ENCODE measurements at places on chromosomes 12 and 14.

DNA sequence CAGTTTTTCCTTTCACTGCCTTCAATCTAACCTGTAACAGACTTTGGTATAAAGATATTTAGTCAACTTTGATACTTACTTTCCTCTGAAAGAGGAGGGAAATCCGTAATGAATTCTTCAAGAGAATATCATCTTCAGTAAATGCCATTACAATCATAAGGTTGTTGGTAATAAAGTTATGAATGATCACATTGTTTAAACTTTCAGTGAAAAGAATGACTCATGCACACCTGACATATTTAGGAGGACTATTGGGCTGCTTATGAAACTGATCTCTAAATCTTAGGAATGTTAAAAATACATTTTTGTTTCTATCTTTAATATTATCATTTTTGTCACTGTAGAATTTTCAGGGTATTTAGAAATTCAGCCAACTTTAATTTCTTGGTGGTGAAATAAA is 474.7 kb downstream of the SLC16A7 start:
- DNase-seq = no peak

DNA sequence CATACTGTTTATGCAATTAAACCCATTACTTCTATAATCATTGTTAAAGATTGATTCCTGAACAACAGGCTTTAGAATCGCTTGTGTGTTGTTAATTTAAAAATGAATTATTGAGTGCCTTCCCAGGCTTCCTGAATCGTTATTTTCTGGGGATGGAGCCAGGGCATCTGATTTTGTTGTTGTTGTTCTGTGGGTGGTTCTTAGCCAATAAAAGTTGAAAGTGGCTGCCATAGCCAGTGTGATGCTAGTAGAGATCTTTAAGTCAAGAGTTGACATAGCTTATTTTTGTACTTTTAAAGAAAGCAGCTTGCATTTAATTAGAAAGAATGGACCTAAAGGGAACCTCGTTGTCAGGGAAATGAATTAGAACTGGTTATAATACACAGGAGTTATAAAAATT is 6.4 kb downstream of the GOLGA5 start:
- DNase-seq = no peak

DNA sequence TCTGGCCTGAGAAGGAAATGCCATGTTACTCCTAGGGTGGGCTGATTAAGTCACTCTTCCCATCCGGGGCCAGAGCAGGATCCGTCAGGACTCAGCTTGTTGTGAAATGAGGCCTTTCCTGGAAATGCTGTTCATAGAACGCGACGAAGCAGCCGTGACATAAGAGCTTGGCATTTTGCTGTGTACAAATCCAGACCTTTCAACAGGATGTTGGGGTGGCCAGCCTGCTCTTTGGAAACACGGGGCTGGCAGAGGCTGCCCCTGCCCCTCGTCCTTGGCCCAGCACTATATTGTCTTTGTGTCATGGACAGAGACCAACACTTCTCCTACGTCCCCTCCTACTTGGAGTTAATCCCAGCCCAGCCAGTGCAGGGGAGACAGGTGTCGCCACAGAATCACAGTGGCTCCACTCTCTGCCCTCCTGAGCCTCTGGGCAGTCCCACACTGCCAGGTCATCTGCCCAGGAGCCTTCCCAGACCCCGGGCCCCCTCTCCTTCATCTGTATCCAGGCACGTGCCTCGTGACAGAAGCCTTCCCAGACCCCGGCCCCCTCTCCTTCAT is 18.6 kb upstream of the EIF5 start:
- DNase-seq = no peak

GRCh38 chr12:84607170-84607819 is 305.3 kb downstream of the SLC6A15 start:
- DNase-seq = no peak

DNA sequence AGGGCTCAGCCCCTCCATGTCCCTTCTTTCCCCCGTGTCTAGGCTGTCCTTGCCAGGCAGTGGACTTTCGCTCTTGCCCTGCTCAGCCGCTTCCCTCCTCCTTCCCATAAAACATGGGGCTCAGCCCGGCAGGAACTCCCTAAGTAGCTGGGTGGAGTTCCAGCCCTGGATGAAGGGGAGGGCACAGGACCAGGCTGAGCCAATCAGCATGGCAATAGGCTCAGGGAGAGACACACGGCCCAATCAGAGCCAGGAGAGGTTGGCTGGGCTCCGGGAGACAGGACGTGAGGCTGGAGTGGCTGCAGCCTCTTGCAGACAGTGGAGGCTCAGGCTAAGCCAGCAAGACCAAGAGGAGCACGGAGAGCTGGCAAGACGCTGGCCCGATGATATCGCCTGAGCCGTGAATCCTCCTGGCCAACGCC is 54.3 kb downstream of the GALNT9 start:
- DNase-seq = no peak

DNA sequence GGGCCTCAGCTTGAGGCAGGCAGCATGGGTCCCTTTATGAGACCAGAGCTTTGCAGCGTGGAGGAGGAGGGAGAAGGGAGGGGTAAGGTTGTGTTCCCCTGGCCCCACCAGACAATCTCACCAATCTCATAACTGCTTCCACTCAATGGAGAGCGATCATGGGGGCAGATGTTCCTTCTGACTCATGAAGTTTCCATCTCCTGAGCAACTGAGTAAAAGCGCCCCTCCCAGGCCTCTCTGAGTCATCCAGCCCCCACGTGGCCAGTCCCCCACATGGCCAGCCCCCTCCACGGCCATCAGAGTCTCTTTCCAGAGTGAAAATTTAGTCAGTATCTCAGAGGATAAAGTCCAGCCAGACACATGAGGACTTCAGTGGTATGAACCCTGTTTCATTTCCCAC is 39.2 kb upstream of the PLXNC1 start:
- DNase-seq = no peak

DNA sequence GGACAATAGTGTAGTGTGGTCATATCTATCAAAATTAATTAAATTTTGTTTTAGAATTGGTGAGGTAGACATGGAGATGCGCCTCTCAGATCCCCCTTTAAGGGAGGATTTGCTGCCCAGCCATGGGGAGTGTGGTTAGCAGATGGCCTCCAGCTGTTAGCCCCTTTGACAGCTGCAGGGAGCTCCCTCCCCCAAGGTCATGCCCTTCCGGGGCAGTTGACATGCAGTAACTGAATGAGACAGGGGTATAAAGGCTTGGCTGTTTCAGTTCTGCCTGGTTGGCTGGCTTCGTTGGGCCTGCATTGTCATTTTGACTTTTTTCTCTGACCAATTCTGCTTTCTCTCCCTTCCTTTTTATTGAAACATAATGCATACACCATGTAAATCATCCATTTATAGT is 291.5 kb upstream of the SRRM4 start:
- no peak for DNase-seq

- DNase-seq = no peak
Measured at GRCh38 chr12:3974883-3975282, 101.7 kb upstream of the PARP11 start.

- DNase-seq = no peak
Measured at GRCh38 chr12:132170637-132171292, 26.5 kb downstream of the NOC4L start.

GRCh38 chr14:58864751-58865513 is 227.2 kb downstream of the DACT1 start:
- no peak for DNase-seq

DNA sequence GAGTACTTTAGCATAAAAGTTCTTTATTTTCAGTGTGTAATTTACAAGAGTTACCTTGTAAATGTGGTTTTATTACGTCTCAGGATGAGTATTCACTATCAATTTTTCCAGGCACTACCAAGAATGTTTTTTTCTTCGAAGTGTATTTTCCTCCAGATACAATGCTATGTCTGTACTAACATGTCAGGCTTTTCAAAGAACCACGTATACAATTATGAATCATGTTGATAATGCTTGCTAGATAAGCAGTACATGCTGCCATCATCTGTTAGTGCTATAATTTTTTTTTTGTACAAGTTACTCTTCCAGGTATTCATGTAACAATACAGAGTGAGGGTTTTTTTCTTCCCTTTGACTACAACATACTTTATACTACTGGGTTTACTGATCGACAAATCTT is 5.6 kb upstream of the KANSL2 start:
- DNase-seq = no peak

DNA sequence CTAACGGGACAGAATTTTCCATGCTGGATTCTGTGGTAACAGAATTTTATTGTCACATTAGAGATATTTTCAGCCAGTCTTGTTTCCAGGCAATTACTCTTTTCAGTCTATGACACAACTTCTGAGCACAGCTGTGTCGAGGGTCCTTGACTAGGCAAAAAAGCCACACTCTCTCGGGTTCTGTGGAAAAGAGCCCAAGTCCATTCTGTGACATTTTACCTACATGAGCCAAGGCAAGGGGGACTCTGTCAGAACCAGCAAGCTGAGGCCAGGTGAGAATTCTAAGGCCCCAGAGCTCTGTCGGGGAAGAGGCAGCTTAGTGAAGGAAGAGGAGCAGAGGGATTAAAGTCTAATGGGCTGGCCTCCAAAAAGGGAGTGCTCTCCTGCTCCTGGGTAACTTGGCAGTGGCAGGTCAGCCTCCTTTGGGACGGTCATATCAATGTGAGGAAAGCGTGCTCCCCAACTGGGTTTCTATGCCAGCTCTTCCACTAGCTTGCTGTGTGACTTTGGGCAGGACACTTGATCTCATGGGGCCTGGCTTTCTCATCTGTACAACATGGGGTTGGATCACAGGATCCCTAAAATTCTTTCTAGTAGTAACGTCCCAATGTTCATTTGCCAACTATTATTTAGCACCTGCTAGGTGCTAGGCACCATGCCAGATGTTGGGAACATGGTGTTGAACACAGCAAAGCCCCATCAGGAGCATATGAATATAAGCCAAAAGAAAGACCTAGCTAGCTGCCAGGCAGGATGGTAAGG is 16.0 kb upstream of the RIC8B start:
- DNase-seq = no peak

- DNase-seq = no peak
Measured at GRCh38 chr14:29608861-29609260, 318.8 kb downstream of the PRKD1 start.

- DNase-seq = no peak
Measured at GRCh38 chr12:53255996-53256395, 12.1 kb upstream of the ESPL1 start.

DNA sequence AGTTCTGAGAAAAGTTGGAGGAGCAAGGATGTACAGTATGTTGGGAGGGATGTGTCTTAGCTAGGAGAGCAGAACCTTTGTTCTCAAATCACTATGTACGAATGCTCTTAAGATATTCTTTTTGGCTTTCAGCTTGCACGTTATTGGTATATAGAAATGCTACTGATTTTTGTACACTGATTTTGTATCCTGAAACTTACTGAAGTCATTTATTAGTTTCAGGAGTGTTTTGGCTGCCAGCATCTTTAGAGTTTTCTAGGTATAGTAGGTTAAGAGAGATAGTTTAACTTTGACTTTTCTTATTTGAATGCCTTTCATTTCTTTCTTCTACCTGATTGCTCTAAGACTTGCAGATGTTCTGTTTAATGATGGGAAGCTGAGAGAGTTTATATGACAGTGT is 442.8 kb upstream of the FBXO33 start:
- no peak for DNase-seq

DNA sequence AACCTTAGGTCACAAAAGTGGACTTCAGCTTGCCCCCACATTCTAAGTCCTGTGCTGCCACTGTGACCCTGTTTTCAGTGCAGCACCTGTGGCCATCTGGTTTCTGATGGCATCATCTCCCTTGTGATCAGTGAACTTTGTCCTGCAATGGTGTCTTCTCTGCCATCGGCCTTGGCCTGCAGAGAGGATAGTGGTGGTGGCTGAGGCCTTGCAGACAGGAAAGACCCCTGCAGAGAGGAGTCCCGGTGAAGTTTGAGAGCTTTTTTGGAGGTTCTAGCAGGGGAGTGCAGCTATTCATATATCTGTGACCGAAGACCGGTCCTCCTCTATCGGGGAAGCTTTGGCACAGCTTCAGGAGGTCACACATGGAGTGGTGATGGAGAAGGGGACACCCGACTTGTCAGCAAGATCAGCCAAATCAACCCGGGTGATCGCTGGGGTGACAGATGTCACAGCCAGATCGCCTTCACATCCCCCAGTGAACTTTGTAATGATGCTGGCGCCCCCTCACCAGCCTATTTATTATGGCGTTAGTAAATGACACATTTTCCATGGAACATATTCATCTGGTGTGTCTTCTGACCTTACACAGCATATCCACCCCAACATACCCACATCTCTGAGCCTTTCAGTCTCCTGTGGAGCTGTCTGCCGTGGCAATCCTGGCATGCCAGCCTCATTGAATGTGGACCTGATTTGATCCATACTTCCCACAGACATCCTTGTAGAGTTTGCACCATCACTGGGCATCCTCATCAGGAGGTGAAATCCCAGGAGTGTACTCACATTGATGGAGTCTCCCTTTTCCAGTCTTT is 136.1 kb downstream of the PAPOLA start:
- peak; percentile 72 for DNase-seq

- DNase-seq = no peak
Measured at GRCh38 chr12:388541-389141, 479 bp downstream of the KDM5A start.

- DNase-seq = no peak
Measured at GRCh38 chr14:89625731-89626232, 208.7 kb upstream of the FOXN3 start.

DNA sequence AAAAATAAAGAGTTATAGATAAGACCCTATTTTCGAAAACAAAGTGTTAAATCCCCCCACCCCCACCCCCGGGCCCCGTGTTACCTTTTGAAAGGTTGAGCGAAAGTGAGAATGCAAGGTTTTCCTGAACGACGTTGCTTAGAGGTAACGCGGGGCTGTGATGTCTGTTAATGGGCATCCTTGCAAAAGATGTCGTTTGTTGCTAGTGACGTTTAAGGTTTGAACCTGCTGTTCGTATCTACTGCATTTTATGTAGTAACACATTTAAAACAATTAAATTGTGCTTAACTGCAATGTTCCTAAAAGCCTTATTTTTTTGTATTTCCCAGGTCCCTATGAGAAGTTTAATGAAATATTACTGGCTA is 1.2 kb downstream of the CPSF6 start:
- no peak for DNase-seq

GRCh38 chr12:23906329-23906728 is 43.1 kb downstream of the SOX5 start:
- no peak for DNase-seq

GRCh38 chr12:49296836-49297694 is 2.1 kb downstream of the PRPH start:
- no peak for DNase-seq

DNA sequence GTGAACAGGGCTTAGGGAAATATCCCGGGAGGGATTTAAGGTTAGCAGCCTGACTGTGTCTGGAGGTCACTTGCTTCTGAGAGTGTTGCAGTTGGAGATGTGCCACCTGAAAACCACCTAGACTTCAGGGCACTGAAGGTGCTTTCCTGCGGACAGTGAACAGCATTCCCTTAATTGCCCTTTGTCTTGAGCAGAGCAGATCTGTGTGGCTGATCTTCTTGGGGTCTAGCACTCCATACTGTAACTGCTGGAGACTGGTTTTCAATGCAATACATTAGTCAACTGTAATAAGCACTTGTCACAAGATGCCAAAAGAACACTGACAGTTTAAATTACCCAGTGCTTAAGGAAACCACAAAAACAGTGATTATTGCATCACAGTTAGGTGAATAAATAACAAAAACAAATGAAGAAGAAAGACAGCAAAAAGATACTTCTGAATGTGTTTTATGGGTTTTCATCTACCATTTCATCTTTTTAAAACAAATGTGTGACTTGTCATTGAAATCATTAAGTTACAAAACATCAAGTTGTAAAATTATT is 111.8 kb downstream of the PRIMA1 start:
- no peak for DNase-seq
